ENCODE measurements at places on chromosomes 11 and 22.

GRCh38 chr11:130212431-130212961, 52.9 kb downstream of the ST14 start:
- DNase-seq: no peak

- DNase-seq: no peak
Observed at GRCh38 chr22:49053578-49053977, 774.1 kb downstream of the BRD1 start.

- no peak for DNase-seq
Observed at GRCh38 chr22:42443240-42444076, 11.3 kb upstream of the NFAM1 start.

- no peak for DNase-seq
Observed at GRCh38 chr11:13314676-13315394, 37.2 kb downstream of the BMAL1 start.

DNA sequence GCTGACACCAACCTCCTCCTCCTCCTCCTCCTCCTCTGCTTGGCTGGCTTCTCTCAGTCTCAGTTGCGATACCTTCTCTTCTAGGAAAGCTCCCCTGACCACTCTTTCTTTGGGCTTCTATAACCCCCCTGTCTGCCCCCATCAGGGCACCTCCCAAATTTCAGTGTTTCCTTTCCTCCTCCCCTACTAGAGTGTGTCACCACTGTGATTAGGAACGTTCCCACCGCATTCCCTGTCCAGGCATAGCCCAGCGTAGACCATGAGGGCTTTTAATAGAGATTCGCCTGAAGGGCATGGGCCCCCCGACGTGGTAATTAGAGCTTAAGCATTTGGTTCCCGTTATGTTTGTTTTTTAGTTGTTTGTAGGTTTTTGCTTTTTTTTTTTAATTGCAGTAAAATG, 65.5 kb downstream of the KIAA1671 start:
- no peak for DNase-seq

GRCh38 chr11:4495487-4495886, 13.0 kb downstream of the OR52K1 start:
- DNase-seq: no peak

GRCh38 chr22:29517215-29517908, 36.2 kb downstream of the THOC5 start:
- no peak for DNase-seq
